ENCODE measurements at places on chromosomes 12 and 14.

- DNase-seq: no peak
Measured at GRCh38 chr12:52519826-52520662, at the start of gene KRT5. Gene KRT5, minus strand, starts transcription at chr12:52520394. Its CDS starts 98 bp downstream, at chr12:52520296.

DNA sequence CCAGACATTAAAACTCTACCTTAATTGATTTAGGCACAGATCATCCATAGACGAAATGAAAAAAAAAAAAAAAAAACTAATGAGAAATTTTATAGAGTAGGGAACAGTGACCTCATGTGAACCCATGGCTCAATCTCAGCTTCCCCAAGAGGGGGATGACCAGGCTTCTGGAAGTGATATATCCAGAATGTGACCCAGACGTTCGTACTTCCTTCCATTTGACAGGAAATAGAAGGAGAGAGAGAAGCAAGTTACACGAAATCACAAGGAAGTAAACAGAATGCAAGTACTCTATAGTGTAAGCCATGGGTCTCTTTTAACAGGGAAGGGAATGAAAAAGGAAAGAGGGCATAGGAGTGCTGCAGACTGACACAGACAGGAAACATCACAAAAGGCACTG lies 10.1 kb downstream of the FOXN3 start:
- no peak for DNase-seq

DNA sequence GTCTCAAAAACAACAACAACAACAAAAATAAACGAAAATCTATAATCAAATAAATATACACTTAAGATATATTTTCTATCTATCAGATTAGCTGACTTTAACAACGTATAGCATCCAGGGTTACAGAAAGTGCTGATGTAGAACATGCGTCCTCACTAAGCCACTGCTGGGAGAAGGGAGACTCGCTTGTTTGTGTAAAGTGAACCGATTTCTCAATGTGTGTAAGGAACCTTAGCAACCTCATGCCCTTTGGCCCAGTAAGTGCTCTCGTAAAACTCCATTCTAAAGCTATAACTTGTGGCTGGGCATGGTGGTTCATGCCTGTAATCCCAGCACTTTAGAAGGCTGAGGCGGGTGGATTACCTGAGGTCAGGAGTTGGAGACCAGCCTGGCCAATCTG lies 23.8 kb downstream of the NFKBIA start:
- DNase-seq: no peak

DNA sequence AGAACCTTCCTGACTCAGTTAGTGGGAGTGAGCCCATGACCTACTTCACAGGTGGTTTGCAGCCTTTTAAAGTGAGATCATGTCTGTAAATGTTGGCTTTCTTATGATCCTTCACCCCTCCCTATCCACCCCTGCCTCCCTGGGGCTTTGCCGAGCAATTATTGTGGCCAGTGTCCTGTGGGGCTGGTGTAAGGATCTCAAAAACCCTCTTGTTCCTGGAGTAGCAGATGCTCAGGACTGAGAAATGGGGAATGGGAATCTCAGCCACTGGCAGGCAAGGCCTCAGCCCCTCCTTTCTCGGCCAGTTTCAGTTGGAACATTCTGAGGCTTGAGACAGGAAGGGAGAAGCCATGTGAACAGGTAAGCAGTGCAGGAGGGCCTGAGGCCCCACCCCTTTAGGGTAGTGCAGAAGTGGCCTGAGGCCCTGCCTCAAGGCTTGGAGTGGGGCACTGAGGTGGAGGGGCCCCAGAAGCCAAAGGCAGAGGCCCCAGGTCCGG lies 53.8 kb downstream of the PLEKHG3 start:
- no peak for DNase-seq

Measured in stimulated activated naive CD4-positive, alpha-beta T cell (primary cell).